ENCODE measurements at places on chromosomes 3 and 15.

DNA sequence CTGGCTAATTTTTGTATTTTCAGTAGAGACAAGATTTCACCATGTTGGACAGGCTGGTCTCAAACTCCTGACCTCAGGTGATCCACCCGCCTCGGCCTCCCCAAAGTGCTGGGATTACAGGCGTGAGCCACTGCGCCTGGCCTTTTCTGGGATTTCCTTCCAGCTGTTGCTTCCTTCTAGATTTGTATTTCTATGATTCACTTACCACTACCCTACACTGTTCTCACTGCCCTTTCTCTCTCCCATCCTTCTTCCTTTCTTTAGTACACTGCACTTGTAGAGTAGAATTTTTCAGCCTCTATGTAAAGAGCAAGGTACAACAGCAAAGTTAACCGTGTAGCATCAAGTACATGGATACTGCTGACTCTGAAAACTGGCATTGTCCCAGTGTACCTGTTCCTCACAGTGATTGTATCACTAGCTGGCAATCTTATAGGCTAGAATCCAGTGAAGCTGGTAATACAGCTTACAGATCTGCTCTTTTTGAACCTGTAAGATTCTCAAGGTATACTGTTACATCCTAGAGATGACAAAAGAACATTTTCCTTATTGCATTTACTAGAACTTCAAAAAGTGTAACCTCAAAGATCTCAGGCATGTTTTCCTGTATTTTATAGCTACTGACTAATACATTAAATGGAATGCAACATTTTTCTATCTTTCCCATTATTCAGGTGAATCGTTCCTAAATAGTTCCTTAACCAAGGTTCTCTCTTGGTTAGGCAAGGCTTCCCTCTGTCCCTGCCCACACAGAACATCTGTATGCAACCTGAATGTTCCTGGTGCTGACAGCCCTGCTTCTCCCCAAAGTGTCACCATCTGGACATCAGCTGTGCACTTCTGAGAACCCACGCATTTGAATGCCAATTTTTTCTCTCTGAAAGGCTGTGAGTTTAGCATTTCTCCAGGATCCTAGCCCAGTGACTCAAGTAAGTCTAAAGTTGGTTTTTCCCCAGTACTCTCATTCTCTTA is 74.1 kb upstream of the RAP2B start:
- DNase-seq: no peak

DNA sequence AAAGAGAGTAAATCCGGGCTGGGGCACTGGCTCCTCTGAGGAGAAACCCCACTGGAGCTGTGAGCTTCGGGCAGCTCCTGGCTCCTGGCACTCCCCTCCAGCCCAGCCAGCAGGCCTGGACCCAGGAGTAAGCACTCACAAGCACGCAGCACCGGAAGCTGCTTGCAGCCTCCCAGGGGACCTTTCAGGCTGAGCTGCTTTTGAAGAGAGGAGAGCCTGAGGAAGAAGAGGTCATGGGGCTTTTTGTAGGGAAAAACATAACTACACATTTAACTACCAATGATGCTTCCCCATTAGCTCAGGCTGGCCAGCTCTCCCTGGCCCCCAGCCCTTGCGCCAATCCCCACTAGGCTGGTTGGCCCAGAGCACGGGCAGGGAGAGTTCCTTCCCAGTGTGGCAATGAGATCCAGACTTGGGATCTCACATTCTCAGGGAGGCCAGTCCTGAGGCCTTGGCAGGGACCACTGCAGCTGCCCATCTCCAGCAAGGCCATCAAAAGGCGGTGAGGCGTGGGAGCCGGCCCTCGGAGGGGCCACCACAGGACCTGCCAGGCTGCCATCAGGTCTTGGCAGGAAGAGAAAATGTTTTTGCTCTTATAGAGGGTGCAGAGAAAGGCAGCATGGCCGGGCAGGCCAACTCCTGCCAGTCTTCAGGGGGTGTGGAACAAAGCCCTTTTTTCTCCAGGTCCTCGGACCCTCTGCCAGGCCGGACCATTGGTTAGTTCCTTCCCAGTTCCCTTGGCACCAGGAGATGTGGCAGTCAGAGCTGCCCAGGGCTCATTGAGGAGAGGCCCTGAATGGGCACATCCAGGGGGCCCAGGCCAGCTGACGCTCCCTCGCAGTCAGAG is 41.5 kb upstream of the MFGE8 start:
- no peak for DNase-seq

- DNase-seq: no peak
These were observed 24.3 kb upstream of the CAV3 start for GRCh38 chr3:8709287-8709686.

- DNase-seq: no peak
These were observed 55.0 kb upstream of the SI start for GRCh38 chr3:165133188-165133899.

Data from activated effector memory CD4-positive, alpha-beta T cell treated with Interleukin-2 at 50 U/mL for 16 hours (primary cell).